ENCODE measurements at places on chromosomes 13 and 19.

DNA sequence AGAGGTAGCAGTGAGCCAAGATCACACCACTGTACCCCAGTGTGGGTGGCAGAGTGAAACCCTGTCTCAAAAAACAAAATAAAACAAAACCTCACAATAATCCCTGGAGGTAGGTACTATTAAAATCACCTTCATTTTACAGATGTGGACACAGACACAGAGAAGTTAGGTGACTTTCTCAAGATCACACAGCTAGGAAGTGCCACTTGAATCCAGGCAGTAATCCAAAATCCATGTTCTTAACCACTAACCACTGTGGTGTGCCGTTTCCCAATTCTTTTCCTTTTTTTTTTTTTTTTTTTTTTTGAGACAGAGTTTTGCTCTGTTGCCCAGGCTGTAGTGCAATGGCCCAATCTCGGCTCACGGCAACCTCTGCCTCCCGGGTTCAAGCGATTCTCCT, 9.0 kb downstream of the PPP1R14A start:
- DNase-seq, result no peak

DNA sequence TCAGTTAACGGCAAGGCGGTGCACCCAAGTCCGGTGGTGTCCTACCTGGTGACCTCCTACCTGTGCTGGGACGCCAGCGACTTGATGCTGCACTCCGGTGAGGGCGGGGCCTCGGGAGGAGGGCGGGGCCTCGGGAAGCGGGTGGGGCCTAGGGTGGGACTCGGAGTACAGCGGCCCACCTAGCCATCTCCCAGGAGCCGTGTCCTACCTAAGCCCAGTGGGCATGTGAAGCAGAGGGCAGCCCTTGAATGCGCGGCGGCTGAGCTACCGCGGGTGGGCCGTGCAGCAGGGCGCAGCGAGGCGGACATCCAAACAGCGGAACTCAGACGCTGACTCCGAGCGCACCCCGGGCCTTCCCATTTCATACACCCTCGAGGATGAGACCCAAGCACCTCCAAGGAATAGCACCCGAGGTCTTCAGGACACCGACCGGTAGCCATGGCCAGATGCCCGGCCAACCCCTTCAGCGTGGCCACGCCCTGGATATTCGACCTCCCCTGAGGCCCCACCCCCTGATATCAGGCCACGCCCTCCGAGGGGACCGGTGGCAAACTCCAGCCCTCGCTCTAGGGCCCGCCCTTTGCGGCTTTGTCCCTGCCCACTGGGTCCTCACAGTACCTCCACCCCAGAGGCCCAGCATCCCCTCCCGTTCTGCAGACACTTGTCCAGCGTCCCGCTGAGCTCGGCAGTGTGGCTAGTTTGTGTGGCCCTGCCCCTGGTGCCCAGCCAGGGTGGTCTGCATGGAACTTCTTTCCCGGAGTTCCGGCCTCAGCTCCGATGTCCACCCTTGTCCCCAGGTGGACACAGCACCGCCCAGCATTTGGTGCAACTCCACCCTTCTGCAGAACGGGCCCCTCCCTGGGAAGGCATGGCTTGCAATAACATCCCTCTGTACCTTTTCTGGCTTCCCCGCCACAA, 5.4 kb downstream of the KLK1 start:
- DNase-seq, result peak; percentile 54

DNA sequence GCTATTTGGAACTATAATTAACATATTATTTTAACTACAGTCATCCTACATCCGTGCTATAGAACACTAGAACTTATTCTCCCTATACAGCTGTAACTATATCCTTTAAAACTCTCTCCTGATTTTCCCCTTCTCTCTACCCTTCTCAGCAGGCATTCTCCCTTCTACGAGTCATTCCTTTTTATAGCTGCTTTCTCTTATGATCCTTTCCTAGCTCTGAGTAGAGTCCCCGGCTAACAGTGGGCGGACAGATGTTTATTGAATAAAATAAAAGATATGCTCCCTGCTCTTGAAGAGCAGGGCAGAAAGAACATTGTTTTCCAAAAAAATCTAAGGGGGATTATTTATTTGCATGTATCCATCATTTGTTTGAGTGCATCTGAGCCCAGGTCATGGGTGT, 246.5 kb upstream of the TMTC4 start:
- no peak for DNase-seq

- no peak for DNase-seq
Observed at GRCh38 chr19:39701291-39701690, 3.0 kb upstream of the LGALS14 start.

GRCh38 chr19:35117116-35117515, 1.5 kb downstream of the FXYD3 start:
- no peak for DNase-seq

- no peak for DNase-seq
Observed at GRCh38 chr19:11451871-11452619, 16.6 kb downstream of the PRKCSH start.

- no peak for DNase-seq
Observed at GRCh38 chr13:111401151-111401550, 80.7 kb downstream of the TEX29 start.

GRCh38 chr19:890831-891230, 2.2 kb downstream of the MED16 start:
- no peak for DNase-seq

- DNase-seq, result no peak
Observed at GRCh38 chr19:1170938-1171754, 2.9 kb downstream of the SBNO2 start.

GRCh38 chr13:51629491-51630287, 45.4 kb downstream of the WDFY2 start:
- no peak for DNase-seq

GRCh38 chr19:38831142-38831605, 420 bp downstream of the ECH1 start:
- DNase-seq, result no peak

DNA sequence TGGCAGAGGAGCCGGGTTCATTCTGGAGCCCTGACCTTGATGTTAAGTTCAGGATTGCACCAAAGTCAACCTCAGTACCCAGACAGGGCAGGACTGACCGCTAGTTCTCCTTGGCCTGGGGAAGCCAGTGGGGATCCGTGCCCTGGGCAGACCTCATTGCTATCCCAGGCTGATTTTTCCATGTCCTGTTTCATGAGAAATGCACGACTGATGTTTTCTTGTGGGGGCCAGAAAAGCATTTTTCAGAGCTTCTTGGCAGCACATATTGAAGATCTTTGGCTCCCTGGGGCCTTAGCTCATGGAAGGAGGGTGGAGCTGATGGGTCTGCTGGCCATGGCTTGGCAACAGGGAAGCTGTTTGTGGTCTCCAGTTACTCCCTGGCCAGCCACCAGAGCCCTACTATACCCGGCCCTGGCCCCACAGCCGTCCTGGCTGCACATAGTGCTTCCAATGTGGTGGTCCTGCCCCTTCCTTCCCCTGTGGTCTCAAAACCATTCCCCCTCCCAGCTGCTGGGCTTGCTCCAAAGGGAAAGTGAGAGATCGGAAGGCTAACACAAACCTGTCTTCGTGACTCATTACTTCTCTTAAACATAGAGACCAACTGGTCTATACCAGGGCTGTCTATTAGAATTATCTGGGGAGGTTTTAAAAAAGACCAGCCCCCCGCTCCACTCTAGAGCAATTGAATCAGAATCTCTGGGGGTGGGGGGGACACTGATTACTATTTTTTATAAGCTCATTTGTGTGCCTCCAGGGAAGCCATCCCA, 11.2 kb downstream of the IL17D start:
- DNase-seq, result no peak

- DNase-seq, result no peak
Observed at GRCh38 chr13:83215627-83216026, 666.6 kb downstream of the SLITRK1 start.

DNA sequence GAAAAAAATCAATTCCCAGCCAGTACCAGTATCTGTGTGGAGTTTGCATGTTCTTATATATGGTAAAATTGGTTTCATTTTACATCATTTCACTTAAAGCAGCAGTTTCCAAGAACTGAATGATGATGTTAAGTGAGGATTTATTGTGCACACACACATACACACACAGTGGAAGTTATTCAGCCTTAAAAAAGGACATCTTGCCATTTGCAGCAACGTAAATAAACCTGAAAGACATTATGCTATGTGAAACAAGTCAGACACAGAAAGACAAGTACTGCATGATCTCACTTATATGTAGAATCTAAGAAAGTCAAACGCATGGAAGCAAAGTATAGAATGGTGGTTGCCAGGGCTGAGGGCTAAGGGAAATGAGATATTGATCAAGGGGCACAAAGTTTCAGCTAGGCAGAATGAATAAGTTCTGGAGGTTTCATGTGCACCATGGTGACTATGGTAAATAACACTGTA, 5.3 kb downstream of the SIGLECL1 start:
- DNase-seq, result no peak

- no peak for DNase-seq
Observed at GRCh38 chr19:7832781-7833180, 2.8 kb downstream of the EVI5L start.

DNA sequence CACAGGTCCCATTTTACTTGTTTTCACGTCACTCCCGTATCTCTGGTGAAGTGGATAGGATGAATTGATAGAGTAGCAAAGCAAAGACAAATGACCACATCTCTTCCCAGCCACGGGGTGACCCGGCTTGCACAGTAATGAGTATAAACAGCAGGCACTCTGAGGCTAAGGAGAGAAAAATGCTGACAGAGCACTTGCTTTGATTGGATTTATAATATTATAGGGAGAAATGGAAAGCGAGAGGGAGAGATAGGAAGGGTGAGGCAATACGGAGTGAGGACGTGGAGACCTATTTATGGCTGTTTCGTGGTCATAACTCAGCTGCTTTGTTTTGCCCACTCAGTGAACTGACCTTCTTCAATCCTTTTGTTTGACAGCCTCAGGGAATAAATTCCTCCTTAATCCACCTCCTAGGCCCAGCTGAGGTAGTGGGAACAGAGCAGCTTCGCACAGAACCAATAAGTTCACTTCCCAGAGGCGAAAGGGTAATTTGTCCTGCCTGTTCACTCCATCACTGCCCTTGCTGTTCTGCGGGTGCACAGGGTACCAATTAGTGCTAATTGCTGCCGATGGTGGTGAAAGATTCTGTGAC, 68.6 kb downstream of the ERCC5 start:
- no peak for DNase-seq

DNA sequence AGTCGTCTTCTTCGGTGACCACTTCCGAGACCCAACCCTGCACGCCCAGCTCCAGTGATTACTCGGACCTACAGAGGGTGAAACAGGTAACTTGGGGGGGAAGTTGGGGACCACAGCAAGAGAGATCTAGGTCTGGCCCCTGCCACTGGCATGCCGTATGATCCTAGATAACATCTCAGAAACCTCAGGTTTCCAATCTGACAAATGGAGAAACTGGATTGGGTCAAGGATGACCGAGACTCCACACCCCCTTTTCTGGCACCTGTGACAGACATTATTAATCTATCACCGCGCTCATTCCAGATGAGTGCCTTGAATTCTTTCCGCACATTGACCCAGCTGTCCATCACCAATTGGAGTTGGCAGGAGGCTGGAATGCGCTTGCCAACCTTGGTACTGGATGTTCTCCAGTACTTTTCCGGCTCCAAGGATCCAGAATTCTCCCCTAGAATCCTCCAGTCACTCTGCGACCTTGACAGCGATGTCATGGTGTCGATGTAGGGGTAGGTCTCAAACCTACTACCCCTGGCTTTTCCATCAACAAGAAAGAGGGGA, 17.4 kb downstream of the VASP start:
- DNase-seq, result no peak

GRCh38 chr19:29526730-29527499, 1.1 kb downstream of the VSTM2B start:
- peak; percentile 10 for DNase-seq

DNA sequence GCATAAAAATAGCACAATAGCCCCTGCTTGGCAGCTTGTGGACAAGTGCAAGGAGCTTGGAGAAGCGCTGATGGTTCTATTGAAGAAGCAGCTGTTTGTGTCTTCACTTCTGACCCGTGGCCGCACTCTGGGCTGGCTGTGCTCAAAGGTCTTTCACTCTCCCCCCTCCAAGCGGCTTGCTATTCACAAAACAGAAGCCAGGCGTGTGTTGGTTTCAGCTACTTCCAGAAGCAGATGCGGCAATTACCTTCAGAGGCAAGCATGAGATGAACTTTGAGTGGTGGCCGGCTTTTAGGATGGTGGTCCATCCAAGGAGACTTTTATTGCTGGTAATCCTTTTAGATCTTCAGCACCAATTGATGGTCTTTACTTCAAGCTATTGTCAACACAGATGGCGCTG, 188.5 kb upstream of the ARGLU1 start:
- DNase-seq, result no peak

All from activated naive CD4-positive, alpha-beta T cell treated with Interleukin-2 at 50 U/mL for 16 hours (primary cell).